ENCODE measurements at places on chromosomes 7 and 10. TPM values are rescaled to one million over a fixed set of nuclear protein-coding genes. Genes with fewer than 3 reads are reported as not detected.

DNA sequence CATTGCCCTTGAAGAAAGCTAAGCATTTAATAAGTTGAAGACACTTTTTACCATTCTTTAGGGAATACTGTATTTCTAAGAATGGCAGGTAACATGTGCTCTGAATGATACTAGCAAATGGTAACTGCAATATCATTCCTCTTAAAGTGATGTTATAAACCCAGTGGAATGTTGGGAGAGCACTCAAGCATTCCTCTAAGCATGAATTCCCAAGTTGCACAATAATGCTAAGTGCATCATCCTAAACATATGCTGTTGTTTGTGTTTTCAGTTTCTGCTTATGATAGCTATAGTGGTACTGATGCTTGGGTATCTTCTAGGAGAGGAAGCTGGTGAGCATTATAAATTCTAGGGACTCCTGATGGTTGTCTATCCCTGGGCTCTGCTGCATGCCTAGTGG lies 673.9 kb downstream of the PHTF2 start:
- H3K4me1 ChIP-seq = no peaks in the 10 kb centered on the region
- no peak for DNase-seq
- no peak overlapping the region for H3K27ac ChIP-seq
- H3K27me3 ChIP-seq = no peaks in the 10 kb centered on the region

GRCh38 chr7:1278543-1278942 lies 45.9 kb downstream of the UNCX start:
- no peak for DNase-seq
- peaks cover 5% of the 10 kb centered on the region for H3K27me3 ChIP-seq
- no peaks in the 10 kb centered on the region for H3K36me3 ChIP-seq
- no peak overlapping the region for H3K27ac ChIP-seq

DNA sequence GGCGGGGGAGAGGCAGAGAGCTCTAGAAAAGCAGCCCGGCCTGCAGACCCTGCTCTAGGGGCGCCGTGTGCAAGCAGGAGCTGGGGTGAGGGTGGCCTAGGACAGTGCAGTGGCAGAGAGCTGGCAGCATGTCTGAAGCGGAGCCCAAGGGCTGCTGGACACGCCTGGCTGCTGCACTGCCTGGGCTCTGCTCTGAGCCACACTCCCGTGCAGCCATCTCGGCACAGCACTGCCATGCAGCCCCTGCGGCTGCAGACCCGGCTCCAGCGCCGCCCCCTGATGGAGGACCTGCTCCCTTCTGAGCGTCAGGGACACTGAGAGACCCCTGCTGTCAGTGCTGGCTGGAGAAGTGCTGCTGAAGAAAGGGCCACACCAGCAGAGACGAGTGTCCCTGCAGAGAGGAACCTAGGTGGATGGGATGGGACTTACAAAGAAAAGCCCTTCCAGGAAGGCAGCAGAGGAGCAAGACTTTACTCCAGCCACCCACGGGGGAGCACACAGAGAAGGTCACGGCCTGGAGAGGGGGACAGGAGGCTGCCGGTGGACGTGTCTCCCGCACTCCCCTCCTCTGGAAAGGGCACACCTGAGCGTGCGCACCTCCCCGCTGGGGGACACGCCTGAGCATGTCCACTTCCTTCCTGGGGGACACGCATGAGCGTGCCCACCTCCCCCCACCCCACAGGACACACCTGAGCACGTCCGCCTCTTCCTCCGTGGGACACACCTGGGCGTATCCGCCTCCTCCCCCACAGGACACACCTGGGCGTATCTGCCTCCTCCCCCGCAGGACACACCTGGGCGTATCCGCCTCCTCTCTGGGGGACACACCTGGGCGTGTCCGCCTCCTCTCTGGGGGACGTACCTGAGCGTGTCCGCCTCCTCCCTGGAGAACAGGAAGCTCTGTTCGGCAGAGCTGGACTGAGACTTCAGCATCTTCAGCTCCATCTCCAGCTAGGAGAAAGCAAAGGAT lies 252.9 kb downstream of the MAD1L1 start:
- H3K4me1 ChIP-seq = peaks cover 14% of the 10 kb centered on the region
- no peak overlapping the region for H3K27ac ChIP-seq
- no peak overlapping the region for H3K4me3 ChIP-seq
- DNase-seq = peak; percentile 93
- no peaks in the 10 kb centered on the region for H3K36me3 ChIP-seq
- H3K27me3 ChIP-seq = no peaks in the 10 kb centered on the region

PON1 gene
- total RNA-seq = not detected

DNA sequence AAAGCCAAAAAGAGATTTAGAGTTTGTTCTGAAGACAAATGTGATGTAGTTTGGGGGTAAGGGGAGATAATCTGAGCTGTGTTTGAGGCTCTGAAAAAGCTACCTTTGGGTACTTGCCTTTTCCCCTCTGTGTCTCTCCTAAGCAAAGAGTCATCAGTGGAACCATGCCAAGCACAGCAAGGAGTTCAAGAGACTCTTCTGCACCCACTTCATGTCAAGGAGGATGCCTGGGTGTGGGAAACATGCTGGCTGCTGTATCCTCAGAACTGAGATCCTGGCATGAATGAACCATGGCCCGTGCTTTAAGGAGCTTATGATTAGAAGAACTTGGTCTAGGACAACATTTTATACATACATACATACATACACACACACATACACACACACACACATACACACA lies 142.9 kb downstream of the NOC3L start:
- DNase-seq = no peak
- no peaks in the 10 kb centered on the region for H3K4me1 ChIP-seq
- no peak overlapping the region for H3K27ac ChIP-seq
- no peaks in the 10 kb centered on the region for H3K36me3 ChIP-seq
- no peaks in the 10 kb centered on the region for H3K27me3 ChIP-seq

TMEM243 gene
- 92.4 TPM for total RNA-seq

LRRC72 gene
- not detected for total RNA-seq

STAG3 gene
- 9.3 TPM for total RNA-seq

GRCh38 chr7:43537765-43538403 lies 45.0 kb upstream of the STK17A start:
- no peak overlapping the region for H3K4me3 ChIP-seq
- H3K4me1 ChIP-seq = no peaks in the 10 kb centered on the region
- H3K27ac ChIP-seq = no peak overlapping the region
- DNase-seq = no peak
- no peaks in the 10 kb centered on the region for H3K27me3 ChIP-seq
- no peaks in the 10 kb centered on the region for H3K36me3 ChIP-seq

DNA sequence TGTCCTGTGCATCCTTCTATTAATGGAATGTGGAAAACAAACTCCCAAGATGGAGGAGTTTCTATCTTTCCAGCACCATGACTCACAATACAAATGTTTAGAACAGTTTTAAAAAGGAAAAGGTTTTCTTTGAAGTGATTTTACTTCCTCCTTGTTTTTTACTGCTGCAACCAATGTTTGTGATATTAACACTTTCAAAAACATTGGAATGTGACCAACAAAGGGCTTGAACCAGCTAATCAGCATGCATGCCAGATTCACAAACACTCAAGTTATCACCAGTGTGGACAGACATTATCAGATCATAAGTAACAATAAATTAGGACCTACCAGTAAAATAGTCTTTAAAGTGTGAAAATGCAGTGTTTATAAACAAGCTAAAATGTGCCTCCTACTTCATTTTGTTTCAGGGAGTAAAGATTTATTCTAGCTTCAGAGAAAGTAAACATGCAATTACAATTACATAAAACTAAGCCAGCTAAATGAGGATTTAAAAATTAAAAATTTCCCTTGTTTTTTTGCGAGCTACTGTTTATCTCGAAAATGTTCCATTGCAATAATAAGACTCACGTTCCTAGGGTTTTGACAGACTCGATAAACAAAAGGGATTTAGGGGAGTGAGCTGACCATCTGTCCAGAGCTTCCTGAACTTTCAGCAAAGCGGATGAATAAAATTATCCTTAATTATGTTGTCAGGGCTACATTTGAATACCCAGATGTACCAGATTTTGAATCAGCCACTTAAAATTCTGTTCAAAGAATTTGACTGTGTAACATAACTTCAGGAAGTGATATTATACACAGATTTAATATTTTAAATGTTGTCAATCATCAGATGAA lies 29.8 kb downstream of the CPVL start:
- peak overlapping the region; percentile 48 for H3K27ac ChIP-seq
- H3K4me1 ChIP-seq = peaks cover 8% of the 10 kb centered on the region
- DNase-seq = no peak
- no peaks in the 10 kb centered on the region for H3K27me3 ChIP-seq
- H3K4me3 ChIP-seq = no peak overlapping the region
- H3K36me3 ChIP-seq = peaks cover 10% of the 10 kb centered on the region

DNA sequence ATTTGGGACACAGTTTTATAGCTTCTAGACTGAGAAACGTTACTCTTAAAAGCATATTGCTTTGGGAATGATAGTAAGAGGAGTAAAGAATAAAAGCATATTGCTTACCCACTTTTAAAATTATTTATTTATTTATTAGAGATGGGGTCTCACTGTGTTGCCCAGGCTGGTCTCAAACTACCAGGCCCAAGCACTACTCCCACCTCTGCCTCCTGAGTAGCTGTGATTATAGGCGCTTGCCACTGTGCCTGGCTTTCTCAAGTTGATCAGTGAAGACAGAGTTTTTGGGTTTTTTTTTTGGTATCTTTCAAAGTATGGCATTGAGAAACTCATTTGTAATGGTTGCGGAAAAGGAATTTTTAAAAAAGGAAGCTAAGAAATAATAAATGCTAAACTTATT lies 68.0 kb downstream of the AHCYL2 start:
- no peak for DNase-seq
- H3K27me3 ChIP-seq = no peaks in the 10 kb centered on the region
- peaks cover 8% of the 10 kb centered on the region for H3K4me1 ChIP-seq
- H3K27ac ChIP-seq = no peak overlapping the region

GRCh38 chr7:142964502-142965246 lies 2.5 kb upstream of the KEL start:
- H3K4me3 ChIP-seq = no peak overlapping the region
- peaks cover 4% of the 10 kb centered on the region for H3K27me3 ChIP-seq
- H3K27ac ChIP-seq = no peak overlapping the region
- H3K4me1 ChIP-seq = no peaks in the 10 kb centered on the region
- H3K36me3 ChIP-seq = no peaks in the 10 kb centered on the region

GBX1 gene
- not detected for total RNA-seq

LBX1 gene
- not detected for total RNA-seq

DNA sequence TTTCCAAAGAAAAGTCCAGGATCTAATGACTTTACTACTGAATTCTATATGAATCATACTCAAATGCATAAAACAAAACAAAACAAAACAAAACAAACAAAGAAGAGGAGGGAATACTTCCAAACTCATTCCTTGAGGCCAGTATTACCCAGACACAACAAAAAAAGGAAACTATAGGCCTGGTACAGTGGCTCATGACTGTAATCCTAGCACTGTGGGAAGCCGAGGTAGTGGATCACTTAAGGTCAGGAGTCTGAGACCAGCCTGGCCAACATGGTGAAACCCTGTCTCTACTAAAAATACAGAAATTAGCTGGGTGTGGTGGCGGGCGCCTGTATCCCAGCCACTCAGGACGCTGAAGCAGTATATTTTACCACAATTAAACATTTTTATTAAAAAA lies 114.6 kb downstream of the NRBF2 start:
- no peak for DNase-seq
- H3K4me3 ChIP-seq = no peak overlapping the region
- H3K27me3 ChIP-seq = no peaks in the 10 kb centered on the region

DNA sequence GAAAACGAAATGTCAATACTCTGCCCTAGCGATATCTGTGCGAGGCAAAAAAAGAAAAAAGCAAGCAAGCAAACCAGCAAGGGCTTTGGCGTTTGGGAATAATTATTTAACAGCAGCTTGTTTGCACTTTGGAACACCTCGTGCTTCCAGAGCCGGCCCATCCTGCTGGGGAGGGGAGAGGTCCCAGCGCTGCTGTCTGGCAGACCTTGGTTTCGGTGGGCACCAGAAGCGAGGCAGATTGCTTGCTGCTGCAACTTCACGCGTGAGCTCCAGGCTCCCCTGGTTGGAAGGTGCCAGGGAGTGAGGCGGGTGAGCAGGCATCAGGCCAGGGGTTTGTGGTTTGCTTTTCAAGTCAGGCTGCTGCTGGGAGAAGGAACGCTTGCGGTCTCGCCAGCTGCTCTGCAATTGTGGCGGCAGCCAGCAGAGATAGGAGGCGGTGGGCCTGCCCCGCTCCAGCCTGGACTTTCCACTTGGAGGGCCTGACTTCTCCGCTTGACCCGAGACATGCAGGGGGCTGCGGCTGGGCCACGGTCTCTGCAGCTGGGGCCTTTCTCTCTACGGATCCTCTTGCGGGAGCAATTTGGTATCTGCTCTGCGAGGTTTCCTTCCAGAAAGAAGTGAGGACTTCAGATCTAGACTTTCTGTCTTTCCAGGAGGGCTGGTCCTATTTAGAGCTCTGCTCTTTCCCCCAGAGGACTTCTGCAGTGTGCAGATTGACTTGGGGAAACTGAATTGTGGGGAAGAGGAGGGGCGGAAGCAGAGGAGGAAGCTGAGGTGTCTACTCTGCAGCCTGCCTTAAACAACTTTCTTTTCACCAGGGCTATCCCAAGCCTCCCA lies 131.4 kb downstream of the PRPF18 start:
- H3K27ac ChIP-seq = peak overlapping the region; percentile 68
- H3K27me3 ChIP-seq = no peaks in the 10 kb centered on the region
- no peaks in the 10 kb centered on the region for H3K36me3 ChIP-seq
- no peak overlapping the region for H3K4me3 ChIP-seq

CPXM2 gene
- total RNA-seq = 24.2 TPM

RASSF4 gene
- 70.8 TPM for total RNA-seq

PIP gene
- total RNA-seq = not detected

GRCh38 chr7:21142081-21142480 lies 285.8 kb upstream of the SP4 start:
- H3K27me3 ChIP-seq = peaks cover 2% of the 10 kb centered on the region
- H3K4me3 ChIP-seq = no peak overlapping the region
- no peak overlapping the region for H3K27ac ChIP-seq

GRCh38 chr7:155806096-155806871 lies 6.0 kb downstream of the SHH start:
- no peaks in the 10 kb centered on the region for H3K36me3 ChIP-seq
- H3K27ac ChIP-seq = no peak overlapping the region
- H3K4me3 ChIP-seq = peak overlapping the region; percentile 39
- H3K27me3 ChIP-seq = peaks cover 94% of the 10 kb centered on the region
- peaks cover 80% of the 10 kb centered on the region for H3K4me1 ChIP-seq
- DNase-seq = peak; percentile 54

- no peaks in the 10 kb centered on the region for H3K36me3 ChIP-seq
- H3K4me3 ChIP-seq = no peak overlapping the region
- H3K27me3 ChIP-seq = no peaks in the 10 kb centered on the region
- H3K4me1 ChIP-seq = peaks cover 15% of the 10 kb centered on the region
Observed at GRCh38 chr10:98321186-98321780, 53.3 kb upstream of the LOXL4 start.

DNA sequence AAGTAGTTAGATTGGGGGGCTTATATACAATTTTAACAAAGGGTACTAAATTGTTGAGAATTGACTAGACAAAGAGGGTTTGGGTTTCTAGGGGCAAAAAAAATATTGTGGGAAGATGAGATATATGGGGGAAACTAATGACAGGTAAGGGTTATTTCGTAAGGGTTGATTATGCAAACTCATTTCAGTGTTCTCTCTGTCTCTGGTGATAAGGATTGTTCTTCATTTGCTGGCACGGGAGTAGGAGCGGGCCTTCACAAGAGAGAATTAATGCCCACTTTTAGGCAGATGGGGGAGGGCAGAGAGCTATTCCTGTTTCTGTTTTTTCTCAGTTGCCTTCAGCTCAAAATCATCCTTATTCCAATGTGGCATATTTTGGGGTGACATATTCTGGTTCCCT lies 258.4 kb downstream of the EXOC4 start:
- no peak overlapping the region for H3K4me3 ChIP-seq
- no peak for DNase-seq

MRLN gene
- not detected for total RNA-seq
